ENCODE measurements at places on chromosomes 3 and 15.

DNA sequence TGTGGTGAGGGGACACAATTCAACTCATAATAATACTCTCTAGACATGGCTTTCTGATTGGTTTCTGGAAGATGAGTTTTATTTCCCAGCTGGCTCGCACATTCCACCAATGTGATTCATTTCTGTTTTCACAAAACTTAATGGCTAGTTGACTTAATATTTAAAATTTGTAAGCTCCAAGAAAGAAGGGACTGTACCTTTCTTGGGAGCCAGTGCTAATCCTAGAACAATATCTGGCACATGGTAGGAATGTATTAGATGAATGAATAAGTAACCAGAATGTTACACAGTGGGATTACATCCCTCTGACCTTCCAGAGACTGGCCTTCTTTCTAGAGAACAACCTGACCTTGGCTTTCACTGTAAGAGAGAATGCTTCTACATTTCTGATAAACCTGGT is 262.8 kb downstream of the RORA start:
- no peak for DNase-seq

GRCh38 chr15:86077070-86077469 is 2.6 kb upstream of the AGBL1 start:
- no peak for DNase-seq

DNA sequence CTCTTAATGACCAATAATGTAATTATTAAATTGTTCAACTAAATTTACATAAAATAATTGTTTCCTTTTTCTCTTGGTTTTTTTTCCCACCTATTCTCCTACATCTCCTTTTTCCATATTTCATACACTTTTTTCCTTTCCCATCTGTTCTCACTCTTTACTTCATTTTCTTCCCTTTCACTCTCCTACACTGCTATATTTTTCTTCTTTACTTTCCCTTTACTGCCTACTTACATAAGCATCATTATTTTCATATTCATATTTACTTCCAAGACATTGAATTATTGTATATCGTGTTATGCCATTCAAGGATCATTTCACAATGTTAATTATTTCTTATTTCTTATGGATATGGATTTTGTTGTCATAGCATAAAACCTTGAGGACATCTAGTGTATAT is 1275.6 kb downstream of the NSUN3 start:
- DNase-seq, result no peak

- no peak for DNase-seq
Measured at GRCh38 chr3:34669490-34669889, 871.1 kb downstream of the PDCD6IP start.

DNA sequence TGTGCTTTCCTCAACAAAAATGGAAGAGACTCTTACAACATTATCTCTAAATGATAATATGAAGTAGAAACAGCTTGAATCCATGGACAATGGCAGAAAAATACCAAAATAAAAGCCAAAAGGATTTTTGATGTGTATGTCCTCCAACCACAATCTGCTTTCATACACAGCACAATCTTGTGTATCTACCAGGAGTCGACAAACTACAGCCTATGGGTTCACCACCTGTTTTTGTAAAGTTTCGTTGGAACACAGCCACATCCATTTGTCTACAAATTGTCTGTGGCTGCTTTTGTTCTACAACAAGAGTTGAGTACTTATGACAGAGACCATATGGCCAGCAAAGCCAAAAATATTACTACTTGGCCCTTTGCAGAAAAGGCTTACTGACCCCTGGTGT is 88.7 kb upstream of the UBE2E2 start:
- DNase-seq, result no peak

GRCh38 chr3:139558351-139559266 is 19.1 kb upstream of the RBP1 start:
- DNase-seq, result no peak

DNA sequence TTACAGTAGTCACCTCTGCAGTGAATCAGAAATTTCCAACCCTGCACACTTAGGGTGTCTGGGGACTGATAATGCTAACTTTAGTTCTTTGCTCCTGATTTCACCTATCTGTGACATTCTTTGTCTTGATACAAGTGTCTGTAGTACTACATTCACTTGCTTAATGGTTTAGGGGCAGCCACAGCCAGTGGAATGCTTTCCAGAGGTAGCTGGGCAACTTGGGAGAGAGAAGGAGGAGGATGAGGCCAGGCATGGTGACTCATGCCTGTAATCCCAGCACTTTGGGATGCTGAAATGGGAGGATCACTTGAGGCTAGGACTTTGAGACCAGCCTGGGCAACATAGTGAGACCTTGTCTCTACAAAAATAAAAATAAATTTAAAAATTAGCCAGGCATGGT is 8.5 kb downstream of the BAHD1 start:
- DNase-seq, result no peak

DNA sequence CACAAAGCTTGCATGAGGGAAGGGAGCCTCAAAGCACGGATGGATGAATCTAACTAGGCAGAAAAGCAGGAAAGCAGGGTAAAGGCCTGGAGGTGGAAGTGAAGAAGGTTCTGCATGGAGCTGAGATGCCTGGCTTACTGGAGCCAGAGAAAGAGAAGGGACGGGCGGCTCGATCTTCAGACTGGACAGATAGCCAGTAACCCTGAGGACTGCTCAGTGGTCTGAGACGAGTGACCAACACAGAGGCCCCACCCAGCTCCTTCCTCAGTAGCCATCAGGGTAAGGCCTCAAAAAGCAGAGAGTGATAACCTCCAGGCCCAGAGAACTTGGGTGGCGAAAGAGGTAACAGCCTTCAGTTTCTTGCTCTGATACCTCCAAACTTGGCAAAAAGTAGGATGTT is 6.4 kb downstream of the CLN6 start:
- no peak for DNase-seq

GRCh38 chr3:119318876-119319275 is 24.7 kb downstream of the ARHGAP31 start:
- no peak for DNase-seq
